ENCODE measurements at places on chromosomes 4 and X.

- DNase-seq, result peak; percentile 50
These were observed 599 bp downstream of the NUP54 start for GRCh38 chr4:76147454-76148141.

GRCh38 chr4:17336524-17336961 is 175.3 kb downstream of the QDPR start:
- DNase-seq, result no peak

- DNase-seq, result no peak
These were observed 78.6 kb downstream of the ARHGAP36 start for GRCh38 chrX:131136776-131137175.

GRCh38 chr4:62051332-62051731 is 851.2 kb downstream of the ADGRL3 start:
- DNase-seq, result no peak

- no peak for DNase-seq
These were observed 237.3 kb downstream of the USP46 start for GRCh38 chr4:52421811-52422213.

DNA sequence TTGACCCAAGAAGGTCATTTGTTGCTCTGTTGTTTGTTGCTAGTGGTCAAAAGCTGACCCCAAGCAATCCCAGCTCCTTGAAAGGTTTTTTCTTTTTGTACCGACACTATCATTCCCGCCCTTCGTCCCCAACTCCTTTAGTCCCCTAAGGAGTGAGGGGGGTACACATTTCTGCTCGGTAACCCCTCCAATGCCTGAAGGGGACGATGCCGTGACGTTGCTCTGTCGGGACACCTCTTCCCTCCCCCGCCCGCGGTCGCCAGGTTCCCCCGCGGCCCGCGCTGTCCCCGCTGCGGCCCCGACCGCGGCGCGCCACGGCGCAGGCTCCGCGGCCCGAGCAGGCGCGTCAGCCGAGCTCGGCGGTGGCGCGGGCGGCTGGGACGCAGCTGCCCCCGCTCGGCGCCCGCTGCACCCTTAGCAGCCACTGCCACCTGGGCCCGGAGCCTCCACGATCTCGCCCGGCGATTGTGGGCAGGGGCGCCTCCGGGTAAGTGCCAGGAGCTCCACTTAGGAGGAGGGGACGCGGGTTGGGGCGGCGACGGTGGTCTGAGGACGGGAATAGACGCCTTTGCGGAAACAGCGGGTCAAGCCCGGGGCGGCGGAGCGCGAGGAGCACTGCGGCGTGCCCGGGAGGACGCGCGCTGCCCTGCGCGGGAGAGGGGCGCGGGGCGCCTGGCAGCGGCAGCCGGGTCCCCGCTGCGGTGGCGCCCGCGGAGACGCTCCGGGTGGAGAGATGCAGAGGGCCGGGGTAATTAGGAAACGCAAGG is at the start of gene GLRB:
GLRB (plus strand) TSS at position 340 of the 767 bp plus-strand sequence. CDS start 1,875 bp downstream, outside the sequence.
- no peak for DNase-seq

GRCh38 chr4:87698394-87698793 is 48.3 kb downstream of the DMP1 start:
- no peak for DNase-seq

Data from SK-N-MC (cell line).